Stimulated activated CD4-positive, alpha-beta T cell treated with anti-CD3 and anti-CD28 coated beads, Interleukin-1b, Interleukin-23, amount 100 ng/mL, for 1 hour (primary cell): ENCODE measurements at places on chromosomes 6 and 20.

DNA sequence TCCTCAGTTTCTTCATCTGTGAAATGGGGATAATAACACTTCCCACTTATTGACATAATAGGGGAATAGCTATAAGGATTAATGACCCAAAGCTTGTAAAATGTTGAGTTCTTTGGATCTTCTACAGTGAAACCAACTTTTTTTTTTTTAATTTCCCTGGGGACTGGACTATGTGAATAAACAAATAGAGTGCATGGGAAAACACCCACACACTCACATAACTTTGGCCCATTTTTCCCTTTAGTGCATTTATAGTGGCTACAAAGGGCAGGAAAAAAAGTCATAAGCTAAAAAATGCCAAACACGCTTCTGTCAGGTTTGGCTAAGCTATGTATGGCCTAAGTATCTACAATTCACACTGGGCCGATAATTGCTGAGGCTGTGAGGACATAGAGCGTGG is 406.2 kb upstream of the JAG1 start:
- no peak for DNase-seq

GRCh38 chr6:100322886-100323285 is 141.8 kb downstream of the SIM1 start:
- DNase-seq: no peak

GRCh38 chr20:52905241-52905994 is 66.7 kb upstream of the TSHZ2 start:
- no peak for DNase-seq

GRCh38 chr6:166629628-166630027 is 2.6 kb upstream of the RPS6KA2 start:
- no peak for DNase-seq

- DNase-seq: no peak
Observed at GRCh38 chr20:62354811-62355341, 12.2 kb downstream of the LAMA5 start.

DNA sequence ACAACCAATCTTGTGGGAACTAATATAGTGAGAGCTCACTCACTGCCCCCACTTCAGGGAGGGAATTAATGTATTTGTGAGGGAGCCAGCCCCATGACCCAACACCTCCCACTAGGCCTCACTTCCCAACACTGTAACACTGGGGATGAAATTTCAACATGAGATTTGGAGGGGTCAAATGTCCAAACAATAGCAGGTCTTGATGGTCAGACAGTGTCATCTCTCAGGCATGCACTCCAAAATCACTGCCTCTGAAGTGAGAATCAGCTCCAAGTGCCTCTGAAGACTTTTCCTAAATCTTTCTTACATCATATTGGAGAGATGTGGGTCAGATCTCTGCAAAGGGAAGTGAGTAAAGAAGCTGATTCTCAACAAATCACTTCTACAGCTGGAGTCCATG is 13.8 kb upstream of the SAYSD1 start:
- no peak for DNase-seq

- no peak for DNase-seq
Observed at GRCh38 chr6:4794140-4794707, 18.0 kb downstream of the CDYL start.

DNA sequence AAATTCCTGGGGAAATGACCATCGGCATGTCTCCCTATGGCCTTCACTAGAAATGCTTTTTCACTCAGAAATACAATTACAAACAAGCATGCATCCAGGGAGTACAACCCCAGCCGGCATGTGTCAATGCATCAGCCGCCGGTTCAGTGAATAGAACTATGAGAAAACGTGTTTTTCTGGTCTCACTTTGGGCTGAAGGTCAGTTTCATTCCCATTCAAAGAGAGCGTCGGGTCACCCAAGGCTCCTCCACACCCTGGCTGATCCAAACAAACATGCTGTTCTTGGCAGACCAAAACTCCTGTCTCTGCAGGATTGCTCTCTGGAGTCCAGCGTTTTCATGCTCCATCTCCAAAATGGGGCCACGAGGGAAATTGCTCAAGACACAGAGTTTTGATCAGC is 35.5 kb upstream of the NXT1 start:
- DNase-seq: no peak

DNA sequence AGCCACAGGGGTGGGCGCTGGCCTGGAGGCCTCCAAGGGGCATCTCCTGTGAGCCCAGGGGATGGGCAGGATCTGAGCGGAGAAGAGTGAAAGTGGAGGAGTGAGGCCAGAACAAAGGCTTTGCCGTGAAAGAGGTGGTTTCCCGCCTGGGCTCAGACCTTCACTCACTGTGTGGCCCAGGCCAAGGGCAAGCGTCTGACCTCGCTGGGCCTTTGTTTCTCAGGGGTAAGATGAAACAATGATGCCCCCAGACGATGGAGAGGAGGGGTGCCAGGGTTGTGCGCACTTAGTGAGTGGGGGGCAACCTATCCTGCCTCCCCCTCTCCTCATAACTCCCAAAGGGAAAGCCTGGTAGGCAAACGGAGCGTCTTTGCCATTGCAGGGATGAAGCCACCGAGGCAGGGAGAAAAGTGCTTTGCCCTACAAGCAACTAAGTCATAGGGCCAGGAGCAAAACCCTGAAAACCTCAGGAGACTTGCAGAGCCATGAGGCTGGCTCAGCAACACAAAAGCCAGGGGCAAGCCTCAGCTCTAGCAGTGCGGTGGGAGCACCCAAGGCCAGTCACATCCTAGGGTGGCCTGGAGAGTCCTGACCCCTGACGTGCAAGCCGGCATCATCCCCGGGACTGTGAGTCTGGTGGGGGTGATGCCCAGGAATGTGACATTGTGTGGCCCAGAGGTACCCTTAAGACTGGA is 897 bp upstream of the STMN3 start:
- no peak for DNase-seq

DNA sequence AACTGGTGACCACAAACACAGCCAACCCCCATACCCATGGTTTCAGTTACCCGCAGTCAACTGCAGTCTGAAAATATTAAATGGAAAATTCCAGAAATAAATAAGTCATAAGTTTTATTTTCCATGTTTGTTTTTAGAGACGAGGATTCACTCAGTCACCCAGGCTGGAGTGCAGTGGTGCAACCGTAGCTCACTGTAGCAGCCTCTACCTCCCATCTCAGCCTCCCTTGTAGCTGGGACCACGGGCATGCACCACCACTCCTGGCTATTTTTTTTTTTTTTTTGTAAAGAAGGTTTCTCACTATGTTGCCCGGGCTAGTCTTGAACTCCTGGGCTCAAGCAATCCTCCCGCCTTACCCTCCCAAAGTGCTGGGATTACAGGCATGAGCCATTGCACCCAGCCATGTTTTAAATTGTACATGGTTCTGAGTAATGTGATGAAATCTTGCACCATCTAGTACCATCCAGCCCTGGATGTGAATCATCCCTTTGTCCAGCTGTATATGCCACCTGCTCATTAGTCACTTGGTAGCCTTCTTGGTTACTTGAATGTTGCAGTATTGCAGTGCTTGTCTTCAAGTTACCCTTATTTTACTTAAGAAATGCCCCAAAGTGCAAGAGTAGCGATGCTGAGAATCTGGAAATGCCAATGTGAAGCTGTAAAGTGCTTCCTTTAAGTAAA is 14.5 kb downstream of the CSNK2A1 start:
- no peak for DNase-seq

- DNase-seq: no peak
Observed at GRCh38 chr6:14070457-14070856, 47.1 kb upstream of the CD83 start.

GRCh38 chr6:7828124-7828523 is 82.5 kb downstream of the TXNDC5 start:
- no peak for DNase-seq

DNA sequence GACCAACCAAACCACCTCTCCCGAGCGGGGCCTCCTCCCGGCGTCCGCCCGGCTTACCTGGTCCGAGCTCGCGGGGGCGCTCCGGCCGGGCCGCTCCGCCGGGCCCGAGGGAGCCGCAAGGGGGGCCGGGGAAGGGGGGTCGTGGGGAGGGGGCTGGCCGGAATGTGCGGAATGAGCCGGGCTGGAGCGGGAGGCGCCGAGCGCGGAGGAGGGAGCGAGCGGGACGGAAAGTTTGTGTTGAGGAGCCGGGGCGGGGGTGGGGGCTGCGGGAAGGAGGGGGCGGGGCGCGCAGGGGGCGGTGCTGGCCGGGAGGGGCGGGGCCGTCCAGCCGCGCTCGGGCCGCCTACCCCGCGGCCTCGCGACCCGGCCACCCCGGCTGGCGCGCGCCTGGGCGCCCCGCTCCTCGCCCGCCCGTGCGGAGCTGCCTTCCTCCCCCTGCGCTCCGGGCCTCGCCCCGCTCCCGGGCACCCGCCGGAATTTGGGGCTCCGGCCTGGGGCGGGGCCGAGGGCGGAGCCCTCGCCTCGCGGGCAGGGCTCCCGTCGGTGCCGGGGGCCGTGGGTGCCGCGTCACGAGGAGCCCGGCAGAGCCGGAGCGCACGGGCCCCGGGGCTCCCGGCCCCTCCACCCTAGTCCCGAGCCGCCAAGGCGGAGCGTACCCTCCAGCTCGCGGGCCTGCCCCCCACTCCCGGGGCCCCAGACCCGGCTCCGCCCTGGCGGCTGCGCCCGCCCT is at the start of gene TEAD3:
Gene TEAD3 (minus strand): TSS at position 239 of the 730 bp plus-strand sequence.
- no peak for DNase-seq

- no peak for DNase-seq
Observed at GRCh38 chr20:34172926-34173325, 60.9 kb upstream of the EIF2S2 start.

DNA sequence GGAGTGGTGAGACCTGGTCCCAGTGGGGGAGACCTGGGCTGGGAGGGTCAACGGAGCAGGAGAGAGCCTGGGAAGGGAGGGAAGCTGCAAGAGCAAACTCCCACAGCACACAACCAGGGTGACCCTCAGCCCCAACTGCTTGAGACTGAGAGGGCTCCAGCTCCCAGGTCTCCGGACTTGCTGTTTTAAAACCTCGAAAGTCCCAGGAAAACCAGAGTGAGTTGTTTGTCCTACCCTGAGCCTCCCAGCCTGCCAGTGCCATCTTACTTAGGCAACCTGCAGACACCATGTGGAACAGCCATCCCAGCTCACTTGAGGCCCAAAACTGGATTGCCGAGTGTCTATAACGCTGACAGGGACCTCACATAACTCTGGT is 4.8 kb upstream of the NTSR1 start:
- no peak for DNase-seq
